ENCODE measurements at places on chromosomes 12 and 14. TPM values are rescaled to one million over a fixed set of nuclear protein-coding genes. Genes with fewer than 3 reads are reported as not detected.

- no peak for DNase-seq
Observed at GRCh38 chr14:86003998-86004397, 474.1 kb downstream of the FLRT2 start.

GRCh38 chr14:94112513-94113063 lies 2.1 kb downstream of the IFI27 start:
- DNase-seq: peak; percentile 39

- DNase-seq: no peak
Observed at GRCh38 chr12:113919791-113920190, 46.3 kb downstream of the RBM19 start.

- no peak for DNase-seq
Observed at GRCh38 chr12:67067453-67068203, 201.5 kb upstream of the CAND1 start.

DNA sequence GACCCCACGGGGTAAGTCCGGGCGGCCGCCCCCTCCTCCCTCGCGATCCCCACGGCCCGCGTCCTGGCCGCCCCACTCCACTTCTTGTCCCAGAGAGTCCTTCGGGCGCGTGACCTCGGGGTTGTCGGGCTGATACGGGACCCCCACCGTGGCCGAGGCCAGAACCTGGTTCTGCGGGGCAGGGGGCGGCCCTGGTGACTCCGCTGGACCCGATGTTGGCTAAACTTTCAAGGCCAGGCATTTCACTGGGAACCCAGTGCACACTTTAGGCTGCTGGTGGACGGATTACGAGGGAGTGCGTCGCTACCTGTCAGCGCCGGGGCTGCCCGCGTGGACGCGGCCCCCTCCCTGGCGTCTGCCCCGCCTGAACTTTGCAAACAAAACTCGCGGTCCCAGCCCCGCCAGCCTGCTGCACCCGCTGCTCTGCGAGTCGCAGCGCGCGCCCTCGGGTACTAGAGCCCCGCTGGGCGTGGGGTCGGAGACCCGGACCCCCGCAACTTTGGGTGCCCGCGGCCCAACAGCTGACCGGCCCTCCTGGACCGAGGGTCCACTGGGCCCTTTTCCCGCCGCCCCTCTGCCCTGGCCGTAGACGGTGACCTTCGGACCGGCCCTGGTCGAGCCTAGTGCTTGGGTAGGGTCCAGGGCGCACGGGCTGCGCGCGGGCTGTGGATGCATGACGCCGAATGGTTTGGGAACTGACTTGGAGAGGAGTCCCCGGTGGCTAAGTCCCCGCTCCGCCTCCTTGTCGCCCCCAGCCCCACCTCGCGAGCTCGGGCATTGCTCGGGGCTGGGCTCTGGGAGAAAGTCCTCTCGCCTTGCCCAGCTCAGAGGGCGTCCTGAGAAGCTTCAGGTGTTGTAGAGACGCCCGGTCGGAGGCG lies 624 bp downstream of the RIN3 start:
- no peak for DNase-seq

DNA sequence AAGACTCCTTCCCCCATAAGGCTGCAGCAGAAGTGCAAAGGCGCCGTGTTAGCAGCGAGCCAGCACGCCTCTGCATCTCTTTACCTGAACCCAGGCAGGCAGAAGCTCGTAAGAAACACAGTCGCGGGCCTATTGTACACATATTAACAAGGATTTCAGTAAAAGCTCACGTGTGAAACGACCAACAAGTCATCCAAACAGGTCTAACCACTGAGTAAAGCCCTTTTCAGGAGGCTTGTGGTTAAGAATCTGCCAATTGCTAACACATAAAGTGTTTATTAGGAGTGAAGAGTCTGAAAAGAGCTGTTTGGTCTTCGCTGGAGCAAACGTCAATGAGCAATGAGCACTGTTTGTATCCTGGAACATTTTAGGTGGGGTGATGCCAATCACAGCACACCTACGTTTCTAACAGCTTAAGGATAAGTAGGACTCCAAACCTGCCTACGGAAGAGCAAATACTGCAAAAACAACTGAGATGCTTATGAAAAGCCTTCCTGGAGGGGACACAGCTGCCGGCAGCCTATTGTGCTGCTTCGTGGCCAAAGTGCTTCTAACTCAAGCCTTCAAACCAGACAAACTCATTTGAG lies 43.1 kb downstream of the PRKAB1 start:
- DNase-seq: peak; percentile 13

DNA sequence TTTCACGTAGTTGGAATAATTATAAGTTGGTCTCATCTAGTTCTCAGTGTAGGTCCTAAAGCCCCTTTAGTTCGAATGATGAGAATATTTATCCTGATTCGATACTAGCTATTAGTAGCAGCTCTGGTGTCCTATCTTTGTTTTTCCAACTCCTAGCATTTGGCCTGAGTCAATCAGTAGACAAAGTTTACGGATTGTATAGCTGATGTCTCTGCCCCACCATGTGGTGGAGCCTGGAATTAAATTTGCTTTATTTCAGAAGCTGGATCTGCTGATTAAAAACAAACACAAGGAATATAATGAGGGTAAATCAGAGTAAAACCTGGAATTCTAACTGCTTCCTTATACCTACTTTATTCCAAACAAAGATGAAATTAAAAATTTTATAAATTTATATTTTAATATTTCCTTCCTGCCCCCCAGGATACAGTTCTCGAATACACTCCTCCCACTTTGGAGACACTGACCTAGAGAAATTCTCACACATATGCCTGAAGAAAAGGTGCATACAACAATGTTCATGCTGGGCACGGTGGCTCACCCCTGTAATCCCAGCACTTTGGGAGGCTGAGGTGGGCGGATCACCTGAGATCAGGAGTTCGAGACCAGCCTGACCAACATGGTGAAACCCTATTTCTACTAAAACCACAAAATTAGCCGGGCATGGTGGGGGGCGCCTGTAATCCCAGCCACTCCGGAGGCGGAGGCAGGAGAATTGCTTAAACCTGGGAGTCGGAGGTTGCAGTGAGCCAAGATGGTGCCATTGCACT lies 7.6 kb upstream of the BRMS1L start:
- DNase-seq: no peak

GRCh38 chr14:34055157-34055950 lies 104.5 kb upstream of the EGLN3 start:
- DNase-seq: peak; percentile 50

GRCh38 chr14:69089046-69089445 lies 63.9 kb downstream of the DCAF5 start:
- DNase-seq: no peak

GRCh38 chr12:111072299-111072698 lies 151.9 kb upstream of the MYL2 start:
- DNase-seq: no peak

- DNase-seq: no peak
Observed at GRCh38 chr14:68450391-68451120, 342.3 kb downstream of the ZFP36L1 start.

DNA sequence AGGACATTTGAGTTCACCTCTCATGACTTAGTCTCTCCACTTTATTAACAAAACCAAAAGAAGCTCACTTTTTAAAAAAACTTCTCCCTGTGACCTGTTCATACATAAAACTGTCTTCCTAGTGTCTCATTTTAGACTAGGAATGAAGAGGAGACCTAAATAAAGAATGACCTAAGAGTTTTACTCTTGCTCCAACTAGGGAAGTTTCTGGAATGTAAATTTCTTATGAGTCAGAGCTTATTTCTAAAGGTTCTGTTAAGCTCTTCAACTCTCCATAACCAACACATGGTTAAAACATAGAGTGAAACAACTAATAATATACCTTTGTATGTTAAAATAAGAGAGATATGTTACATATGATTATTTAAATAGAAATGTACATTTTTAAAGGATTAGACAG lies 369.8 kb downstream of the EMP1 start:
- DNase-seq: no peak

GRCh38 chr12:99332936-99333591 lies 314.5 kb upstream of the GARIN6 start:
- DNase-seq: no peak

DNA sequence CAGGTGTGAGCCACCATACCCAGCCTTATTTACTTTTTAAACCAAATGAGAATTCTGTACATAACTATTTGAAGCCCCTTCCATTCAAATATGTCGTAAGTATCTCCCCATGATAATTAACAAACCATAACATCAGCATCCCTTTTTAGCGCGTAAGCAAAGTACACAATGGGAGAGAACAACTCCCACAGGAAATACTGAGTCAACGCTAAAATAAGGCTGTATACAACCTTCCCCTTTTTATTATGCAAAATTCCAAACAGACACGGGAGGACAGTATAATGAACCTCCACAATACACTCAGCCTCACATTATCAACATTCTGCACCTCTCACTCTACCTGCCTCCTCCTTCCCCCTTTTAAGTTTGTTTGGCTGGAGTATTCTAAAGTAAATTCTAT lies 73.5 kb downstream of the CCDC88C start:
- DNase-seq: no peak

GRCh38 chr12:92898755-92899154 lies 30.3 kb downstream of the EEA1 start:
- DNase-seq: no peak

DNA sequence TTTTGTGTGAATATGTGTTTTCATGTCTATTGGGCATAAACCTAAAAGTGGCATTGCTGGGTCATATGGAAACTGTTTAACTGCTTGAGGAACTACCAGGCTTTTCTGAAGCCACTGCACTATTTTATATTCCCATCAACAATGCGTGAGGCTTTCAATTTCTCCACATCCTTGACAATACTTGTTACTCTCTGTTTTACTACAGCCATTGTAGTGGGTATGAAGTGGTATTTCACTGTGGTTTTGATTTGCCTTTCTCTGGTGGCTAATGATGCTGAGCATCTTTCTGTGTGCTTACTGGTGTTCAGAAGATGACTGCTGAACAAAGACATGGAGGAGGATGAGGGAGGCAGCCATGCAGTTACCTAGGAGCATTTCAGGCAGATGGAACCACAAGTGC lies 13.2 kb upstream of the TDG start:
- DNase-seq: no peak

- no peak for DNase-seq
Observed at GRCh38 chr14:34175574-34175973, 224.7 kb upstream of the EGLN3 start.

DNA sequence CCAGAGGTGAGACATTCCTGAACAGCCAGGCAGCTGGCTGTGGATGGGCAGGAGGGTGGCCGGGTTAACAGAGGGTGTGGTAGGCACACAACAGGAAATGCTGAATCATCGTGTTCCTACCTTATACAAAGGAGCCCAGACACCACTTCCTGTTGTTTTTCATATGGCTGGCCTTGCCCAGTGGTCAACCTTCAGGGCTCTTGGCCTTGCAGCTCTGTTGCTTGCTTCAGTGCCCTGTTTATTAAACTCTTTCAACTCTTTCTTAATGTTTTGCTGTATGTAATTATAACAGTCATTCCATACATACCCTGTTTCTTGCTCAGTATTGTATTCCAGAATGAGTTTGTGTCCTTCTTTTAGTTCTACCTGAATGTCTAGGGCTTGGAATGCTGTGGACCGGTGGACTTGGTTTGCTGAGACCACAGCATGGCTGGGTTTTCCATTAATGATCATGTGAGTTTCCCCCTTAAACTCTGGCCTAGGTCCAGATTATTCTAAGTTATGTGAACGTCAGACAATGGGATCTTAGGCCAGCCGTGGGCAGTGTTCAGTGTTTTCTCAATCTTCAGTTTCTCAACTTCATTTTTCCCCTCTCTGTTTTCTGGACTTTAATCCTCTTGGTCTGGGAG lies 11.9 kb downstream of the CFAP54 start:
- DNase-seq: peak; percentile 67

DNA sequence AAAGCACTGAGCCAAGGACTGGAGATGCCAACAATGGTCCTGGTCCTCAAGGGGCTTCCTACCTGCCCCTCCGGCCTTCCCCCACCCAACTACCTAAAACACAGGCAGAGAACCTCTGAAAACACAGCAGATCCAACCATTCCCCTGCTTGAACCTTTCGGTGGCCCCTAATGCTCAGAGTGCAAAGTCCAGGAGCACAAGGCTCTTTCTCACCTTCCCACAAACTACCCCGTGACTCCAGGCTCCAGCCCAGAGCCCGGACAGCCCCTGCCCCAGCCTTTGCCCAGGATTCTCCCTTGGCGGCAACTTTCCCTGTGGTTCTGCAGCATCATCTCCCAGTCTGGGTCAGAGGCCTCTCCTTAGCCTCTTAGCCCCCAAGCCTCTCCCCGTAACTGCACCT lies 1.6 kb upstream of the CD9 start:
- DNase-seq: no peak

- DNase-seq: no peak
Observed at GRCh38 chr14:106585692-106586091, 1059.3 kb downstream of the TMEM121 start.

- DNase-seq: peak; percentile 79
Observed at GRCh38 chr12:124734224-124734788, 129.4 kb downstream of the SCARB1 start.

DNA sequence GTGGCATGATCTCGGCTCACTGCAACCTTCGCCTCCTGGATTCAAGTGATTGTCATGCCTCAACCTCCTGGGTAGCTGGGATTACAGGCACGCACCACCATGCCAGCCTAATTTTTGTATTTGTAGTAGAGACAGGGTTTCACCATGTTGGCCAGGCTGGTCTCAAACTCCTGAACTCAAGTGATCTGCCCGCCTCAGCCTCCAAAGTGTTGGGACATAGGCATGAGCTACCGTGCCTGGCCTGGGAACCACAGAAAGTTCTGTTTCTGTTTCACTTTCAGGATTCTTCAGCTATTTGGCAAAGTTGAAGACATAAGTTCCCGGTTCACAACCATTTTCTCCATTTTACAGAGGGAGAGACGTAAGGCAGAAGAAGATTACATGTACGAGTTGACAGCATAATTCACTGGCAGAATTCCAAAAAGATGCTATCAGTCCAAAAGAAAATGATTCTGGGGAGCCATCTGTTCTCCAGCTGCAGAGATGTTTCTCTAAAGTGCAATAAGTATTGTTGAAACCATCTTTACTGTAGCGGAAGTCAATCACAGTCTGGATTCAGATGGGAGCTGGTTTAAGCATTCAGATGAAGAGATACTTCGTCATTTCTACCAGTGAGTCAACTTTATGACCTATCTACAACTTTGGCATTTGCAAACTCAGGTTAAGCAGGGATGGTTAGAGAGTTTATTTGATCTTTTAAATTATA lies 8.1 kb upstream of the RNF34 start:
- no peak for DNase-seq

- no peak for DNase-seq
Observed at GRCh38 chr12:11085419-11085818, 6.7 kb downstream of the TAS2R43 start.

TTC9 gene
- total RNA-seq: not detected

P2RX7 gene
- 1.1 TPM for total RNA-seq

ACOT6 gene
- total RNA-seq: not detected

KLRC2 gene
- not detected for total RNA-seq

RPL10L gene
- total RNA-seq: not detected

AQP2 gene
- total RNA-seq: not detected

ZCRB1 gene
- 4.4 TPM for total RNA-seq

NUMB gene
- total RNA-seq: 20.1 TPM

KRT80 gene
- total RNA-seq: not detected

SSTR1 gene
- 7.2 TPM for total RNA-seq

KLHL33 gene
- total RNA-seq: not detected

PTCSC3 gene
- total RNA-seq: not detected

ZFC3H1 gene
- total RNA-seq: 15.8 TPM

LYZ gene
- total RNA-seq: 4.5 TPM

EPS8 gene
- total RNA-seq: 94.6 TPM

KRT82 gene
- total RNA-seq: not detected

KRT71 gene
- total RNA-seq: not detected

Measured in ascending aorta (tissue), 2 donors.